NCI-H2029 treated with DMSO at 0.1 percent for 48 hours (cell line): ENCODE measurements at places on chromosomes 6 and 20.

DNA sequence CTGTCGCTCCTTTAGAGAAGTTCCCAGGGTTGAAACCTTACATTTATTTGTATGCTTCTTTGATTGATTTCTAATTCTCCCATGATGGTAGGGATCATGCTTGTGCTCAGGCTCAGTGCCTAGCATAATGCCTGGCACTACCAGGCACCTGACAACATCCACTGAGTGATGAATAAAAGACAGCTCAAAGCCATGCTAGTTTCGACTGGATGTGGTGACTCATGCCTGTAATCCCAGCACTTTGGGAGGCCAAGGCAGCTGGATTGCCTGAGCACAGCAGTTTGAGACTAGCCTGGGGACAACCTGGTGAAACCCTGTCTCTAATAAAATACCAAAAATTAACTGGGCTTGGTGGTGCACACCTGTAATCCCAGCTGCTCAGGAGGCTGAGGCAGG lies 11.6 kb upstream of the CD164 start:
- no peak for DNase-seq

- DNase-seq, result no peak
These were observed 322.9 kb upstream of the TFAP2D start for GRCh38 chr6:50390416-50390815.

- no peak for DNase-seq
These were observed 16.2 kb downstream of the LATS1 start for GRCh38 chr6:149701714-149702113.

DNA sequence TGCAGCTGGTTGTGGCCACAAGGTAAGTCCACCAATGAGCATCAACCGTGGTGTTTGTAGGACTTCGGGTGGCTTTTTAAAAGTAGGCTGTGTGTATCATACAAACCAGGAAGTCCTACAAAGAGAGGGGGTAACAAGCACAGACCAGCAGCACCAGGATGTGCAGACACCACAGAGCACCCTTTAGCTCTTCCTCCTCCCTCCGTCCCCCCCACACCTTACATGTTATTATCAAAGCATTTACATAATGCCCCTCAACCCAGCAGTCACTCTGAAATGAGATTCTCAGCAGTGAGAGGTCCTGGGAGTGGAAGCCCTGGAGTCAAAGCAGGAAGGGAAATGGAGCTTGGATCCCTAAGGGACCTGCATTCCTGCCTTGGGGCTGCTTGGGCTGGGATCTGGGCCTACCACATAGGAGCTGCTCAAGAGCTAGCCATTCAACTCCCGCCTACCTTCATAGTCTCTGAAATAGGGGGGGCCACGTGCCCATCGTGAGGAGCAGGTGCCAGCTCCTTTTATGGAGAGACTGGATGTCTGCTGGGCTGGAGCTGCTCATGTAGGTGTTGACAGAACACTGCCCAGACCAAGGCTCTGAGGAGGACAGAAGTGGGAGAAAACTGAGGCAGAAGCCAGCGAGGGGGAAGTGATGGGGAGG lies 90.6 kb downstream of the PSMB1 start:
- DNase-seq, result peak; percentile 46

GRCh38 chr6:14502551-14502950 lies 385.0 kb downstream of the CD83 start:
- no peak for DNase-seq

- DNase-seq, result no peak
These were observed 33.4 kb downstream of the MTRES1 start for GRCh38 chr6:107061125-107062020.

GRCh38 chr20:62368392-62368975 lies 1.4 kb upstream of the LAMA5 start:
- DNase-seq, result no peak

DNA sequence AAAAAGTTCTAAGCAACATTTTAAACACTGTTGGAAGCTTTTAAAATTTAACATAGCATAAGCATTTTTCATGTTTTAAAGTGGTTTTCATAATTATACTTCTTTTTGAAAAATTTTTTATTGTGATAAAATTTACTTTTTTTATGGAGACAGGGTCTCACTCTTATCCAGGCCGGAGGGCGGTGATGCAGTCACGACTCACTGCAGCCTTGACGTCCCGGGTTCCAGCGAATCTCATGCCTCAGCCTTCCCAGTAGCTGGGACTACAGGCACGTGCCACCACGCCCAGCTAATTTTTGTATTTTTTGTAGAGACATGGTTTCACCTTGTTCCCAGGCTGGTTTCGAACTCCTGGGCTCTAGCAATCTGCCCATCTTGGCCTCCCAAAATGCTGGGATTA lies 46.1 kb upstream of the TULP4 start:
- no peak for DNase-seq
